GM12864 (cell line): ENCODE measurements at places on chromosomes 5 and 9.

DNA sequence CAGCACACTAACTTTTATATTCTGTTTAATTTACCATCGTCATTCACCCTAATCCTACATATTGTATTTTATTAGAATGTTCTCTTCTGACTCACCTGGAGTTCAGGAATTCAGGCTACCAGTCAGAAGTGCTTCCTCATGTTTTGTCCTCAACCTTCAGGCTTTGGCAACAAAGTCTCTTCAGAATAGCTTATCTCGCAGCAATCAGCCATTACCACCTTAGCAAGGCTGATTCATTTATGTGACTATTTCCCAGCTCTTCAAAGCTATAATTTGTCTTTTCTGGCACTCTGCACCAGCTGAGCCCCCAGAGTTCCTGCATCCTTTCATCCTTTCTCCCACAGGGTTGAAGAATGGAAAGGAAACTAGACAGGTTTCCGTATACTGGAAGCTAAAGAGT lies 365.5 kb upstream of the CDH18 start:
- no peak for DNase-seq

- DNase-seq: no peak
These were observed 41.0 kb upstream of the DMRT3 start for GRCh38 chr9:935348-935965.

GRCh38 chr9:21966140-21966851 lies 27.9 kb downstream of the CDKN2A start:
- no peak for DNase-seq

GRCh38 chr9:17322882-17323864 lies 188.3 kb downstream of the CNTLN start:
- DNase-seq: no peak

GRCh38 chr9:5892456-5893133 lies 1.9 kb downstream of the MLANA start:
- DNase-seq: no peak

- DNase-seq: no peak
These were observed 368.6 kb upstream of the IRX4 start for GRCh38 chr5:2251298-2251697.

DNA sequence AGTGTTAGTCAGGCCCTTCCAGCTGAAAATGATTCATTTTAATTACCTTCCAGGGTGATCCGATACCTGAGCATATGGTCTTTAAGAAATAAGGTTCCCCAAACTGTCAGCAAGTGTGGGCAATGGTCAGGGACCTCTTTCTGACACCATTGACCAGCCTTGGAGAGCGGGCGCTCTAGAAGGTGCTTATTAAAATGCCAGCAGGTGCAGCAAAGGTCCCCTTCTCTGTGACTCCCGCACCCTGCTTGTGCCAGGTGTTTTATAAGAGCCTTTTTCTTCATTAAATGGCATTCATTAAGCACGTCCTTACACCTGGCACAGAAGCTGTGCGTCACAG lies 85.3 kb downstream of the MVB12B start:
- no peak for DNase-seq

GRCh38 chr9:114880291-114880745 lies 50.1 kb downstream of the TNFSF8 start:
- no peak for DNase-seq

GRCh38 chr9:120372040-120372439 lies 207.9 kb downstream of the CDK5RAP2 start:
- no peak for DNase-seq

DNA sequence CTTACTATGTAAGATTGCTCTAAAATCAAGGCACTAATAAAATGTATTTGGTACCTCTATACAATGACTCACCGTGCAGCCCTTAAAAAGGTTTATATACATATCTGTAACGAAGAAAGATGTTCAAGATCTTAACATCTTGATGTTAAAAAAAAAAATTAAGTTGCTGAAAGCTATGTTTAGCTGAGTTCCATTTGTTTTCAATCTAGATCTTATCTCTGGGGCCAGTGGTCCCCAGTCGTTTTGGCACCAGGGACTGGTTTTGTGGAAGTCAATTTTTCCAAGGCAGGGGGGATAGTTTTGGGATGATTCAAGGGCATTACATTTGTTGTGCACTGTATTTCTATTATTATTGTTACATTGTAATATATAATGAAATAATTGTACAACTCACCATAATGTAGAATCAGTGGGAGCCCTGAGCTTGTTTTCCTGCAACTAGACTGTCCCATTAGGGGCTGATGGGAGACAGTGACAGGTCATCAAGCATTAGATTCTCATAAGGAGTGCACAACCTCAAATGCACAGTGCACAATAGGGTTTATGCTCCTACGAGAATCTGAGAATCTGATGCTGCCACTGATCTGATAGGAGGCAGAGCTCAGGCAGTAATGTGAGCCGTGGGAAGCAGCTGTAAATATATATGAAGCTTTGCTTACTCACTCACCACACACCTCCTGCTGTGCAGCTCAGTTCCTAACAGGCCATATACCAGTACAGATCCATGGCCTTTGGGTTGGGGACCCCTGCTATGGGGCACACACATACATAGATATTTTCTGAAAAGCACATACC lies 27.6 kb upstream of the TSLP start:
- no peak for DNase-seq

DNA sequence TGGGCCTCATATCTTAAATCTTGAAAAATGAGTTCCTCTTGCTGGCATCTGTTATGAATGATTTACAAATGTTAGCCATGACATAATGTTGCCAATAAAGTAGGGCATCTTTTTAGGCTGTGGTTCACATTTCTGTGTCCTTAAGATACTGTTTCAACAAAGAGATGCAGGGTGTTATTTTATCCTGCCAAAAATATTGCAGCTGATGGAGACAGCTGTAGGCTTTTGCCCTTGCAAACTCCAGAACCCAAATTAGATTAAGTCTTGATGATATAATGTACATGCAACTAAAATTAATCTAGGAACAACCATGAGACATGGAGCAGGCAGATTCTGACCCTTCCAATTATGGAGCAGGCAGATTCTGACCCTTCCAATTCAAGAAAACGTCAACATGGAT lies 228.2 kb upstream of the GRIN3A start:
- no peak for DNase-seq

DNA sequence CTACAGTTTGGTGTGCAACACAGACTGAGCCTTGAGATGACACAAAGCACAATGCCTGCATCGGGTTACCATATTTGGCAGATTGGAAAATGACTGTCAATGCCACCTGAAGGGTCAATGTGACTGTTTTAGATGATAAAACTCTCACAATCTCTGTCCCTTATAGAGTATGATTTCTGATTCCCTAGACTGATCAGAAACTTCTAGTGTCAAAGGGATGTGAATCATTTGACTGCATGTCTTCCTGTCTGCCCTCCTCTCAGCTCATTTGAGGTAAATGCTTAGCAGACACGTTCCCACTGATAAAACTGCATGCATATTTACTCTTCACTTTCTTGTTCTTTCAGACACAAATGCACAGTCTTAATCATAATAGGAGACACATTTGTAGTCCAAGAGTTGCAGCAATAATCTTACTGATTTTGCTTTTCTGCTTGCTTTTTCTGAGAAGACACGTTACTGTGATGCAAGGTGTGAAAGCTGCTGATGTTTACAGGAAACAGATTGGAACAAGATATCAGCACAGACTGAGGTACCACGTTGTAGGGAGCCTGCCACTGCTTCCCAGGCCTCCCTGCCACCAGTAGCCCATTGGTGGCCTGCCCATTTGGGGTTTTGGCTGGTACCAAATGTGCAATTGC lies 77.8 kb downstream of the GCNT4 start:
- no peak for DNase-seq

- DNase-seq: no peak
These were observed 69.1 kb upstream of the NR4A3 start for GRCh38 chr9:99752417-99753109.

- no peak for DNase-seq
These were observed 143.5 kb upstream of the PPP1R2B start for GRCh38 chr5:156706631-156707030.

- no peak for DNase-seq
These were observed 168.3 kb downstream of the COL23A1 start for GRCh38 chr5:178421699-178422399.

DNA sequence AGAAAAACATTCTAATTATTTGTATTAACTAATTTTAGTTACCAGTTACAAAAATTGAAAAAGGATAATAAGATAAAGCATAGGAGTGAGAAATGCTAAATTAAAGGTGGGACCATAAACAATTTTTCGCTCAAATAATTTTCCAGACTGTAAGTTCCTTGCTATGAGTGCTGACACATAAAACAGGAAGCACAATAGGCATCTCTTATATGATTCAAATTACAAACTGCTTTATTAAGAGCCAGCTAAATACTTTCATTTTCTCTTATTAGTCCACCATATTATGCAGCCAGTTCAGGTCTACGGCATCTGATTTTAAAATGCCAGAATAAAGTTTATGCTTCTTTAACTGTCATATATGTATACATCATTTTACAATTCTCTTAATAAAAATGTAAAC lies 4.4 kb downstream of the RC3H2 start:
- no peak for DNase-seq

DNA sequence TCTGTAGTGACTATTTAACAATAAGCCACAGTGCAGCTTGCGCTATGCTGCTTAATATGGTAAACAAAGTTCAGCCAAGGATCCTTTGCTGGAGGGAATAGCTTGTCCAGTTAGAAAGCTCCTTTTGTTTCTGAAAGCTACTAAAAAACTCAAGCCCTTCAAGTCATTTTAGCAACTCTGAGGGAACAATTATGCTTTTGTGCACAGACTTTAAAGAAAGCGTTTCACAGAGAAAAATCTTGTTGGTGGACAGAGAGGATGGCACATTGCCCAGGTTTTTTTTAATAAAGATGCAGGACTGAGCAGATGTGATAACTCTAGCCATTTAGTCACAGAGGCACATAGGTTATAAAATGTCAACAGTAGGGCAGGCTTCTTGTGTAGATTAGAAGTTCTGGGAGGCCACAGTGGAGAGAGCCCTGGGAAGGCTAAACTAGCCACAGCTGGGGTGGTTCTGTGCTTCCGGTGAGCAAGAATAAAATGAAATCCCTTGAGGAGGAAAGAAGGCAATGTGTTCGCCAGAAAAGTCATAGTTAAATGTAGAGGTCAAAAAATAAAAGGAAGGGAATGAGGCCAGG lies 63.4 kb downstream of the ALDH7A1 start:
- no peak for DNase-seq

GRCh38 chr9:71928806-71929205 lies 17.4 kb downstream of the C9orf85 start:
- DNase-seq: no peak

DNA sequence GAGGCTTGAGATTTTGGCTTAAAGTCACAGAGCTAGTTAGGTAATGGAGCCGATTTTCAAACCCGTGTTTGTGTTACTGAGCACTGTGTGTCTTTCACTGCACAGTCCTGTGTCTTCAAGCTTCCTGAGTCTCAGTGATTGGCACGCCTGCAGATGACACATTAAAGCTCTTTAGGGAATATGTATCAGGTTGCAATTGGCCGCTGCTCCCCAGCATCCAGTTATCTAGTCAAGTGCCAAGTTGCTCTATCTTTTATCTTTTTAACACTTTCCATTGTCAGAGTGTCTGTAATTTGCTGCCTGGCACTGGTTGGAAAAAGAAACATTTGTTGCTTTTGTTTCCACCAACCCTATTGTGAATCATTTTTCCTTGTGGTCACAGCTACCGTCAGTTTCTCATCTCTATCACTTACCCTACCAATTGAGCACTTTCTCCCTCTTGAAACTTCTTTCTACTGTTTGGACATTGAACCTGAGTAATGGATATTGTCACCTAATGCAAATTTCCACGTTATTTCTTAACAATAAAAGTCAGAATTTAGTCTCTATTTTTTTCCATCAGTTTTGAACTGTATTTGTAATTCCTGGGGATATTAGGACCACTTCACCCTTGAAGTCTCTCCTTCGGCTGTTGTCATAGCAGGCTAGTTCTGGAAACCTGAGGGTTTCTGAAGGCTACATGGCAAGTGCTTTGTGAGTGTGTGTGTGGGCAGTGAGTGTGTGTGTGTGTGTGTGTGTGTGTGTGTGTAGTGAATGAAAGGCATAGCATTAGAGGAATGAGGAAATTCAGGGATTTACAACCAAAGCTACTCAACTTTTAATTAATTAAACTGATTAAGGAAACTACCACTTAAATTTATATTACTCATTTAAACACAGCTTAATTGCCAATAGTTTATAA lies 274.3 kb downstream of the ISL1 start:
- DNase-seq: no peak

GRCh38 chr9:90061187-90061586 lies 456.4 kb downstream of the GADD45G start:
- no peak for DNase-seq

DNA sequence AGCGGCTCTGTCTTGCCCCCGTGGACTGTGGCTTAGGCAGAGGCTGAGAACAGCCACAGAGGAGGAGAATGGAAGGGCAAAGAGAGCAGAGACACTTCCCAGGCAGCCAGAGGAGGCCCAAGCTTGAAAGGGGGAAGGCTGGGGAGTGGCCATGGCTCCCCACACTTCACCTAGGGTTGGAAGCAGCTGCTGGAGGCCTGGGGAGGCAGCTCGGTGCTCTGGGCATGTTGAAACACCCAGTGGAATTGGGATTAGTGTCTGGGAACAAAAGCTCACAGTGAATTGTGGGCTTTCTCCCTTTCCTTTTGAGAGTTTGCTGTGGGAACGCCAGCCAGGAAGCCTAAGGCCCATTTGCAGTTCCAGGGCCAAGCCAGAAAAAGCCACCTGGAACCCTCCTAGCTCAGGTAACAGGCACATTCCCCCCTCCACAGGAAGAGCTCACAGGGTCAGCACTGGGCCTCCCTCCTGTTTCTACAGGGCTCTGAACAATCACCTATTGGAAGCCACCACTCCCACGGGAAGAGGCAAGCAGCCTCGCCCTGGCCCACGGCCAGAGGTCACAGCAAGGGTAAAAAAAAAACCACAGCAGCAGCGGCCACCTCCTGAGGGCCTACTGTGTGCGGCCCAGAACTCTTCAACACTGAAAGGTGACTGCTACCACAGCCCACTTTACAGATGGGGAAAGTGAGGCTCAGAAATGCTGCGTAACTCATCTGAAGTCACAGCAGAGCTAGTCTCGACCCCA lies 20.2 kb downstream of the EEIG1 start:
- no peak for DNase-seq

DNA sequence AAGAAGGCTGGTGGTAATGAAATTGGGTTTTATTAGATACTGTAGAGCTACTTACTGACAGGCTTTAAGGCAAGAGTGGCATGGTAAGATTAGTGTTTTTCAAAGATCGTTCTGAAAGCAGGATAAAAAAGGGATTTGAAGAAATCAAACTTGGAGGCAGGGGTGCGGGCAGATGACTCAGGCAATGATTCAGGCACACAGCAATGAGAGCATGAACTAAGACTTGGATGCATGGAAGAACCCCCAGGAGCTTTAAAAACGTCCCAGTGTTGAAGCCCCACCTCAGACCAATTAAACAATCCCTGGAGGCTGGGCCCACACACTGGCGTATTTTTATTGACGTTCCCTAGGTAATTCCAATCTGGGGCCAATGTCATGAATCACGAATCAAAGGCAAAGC lies 102.5 kb downstream of the SREK1 start:
- DNase-seq: no peak

GRCh38 chr5:168749391-168750100 lies 170.4 kb upstream of the PANK3 start:
- DNase-seq: no peak

GRCh38 chr5:175856408-175857100 lies 14.8 kb upstream of the CPLX2 start:
- DNase-seq: no peak
